ENCODE measurements at places on chromosomes 1 and 21.

- DNase-seq = no peak
Observed at GRCh38 chr1:156826630-156827029, 10.0 kb upstream of the SH2D2A start.

GRCh38 chr21:40640266-40640789 is 206.6 kb downstream of the DSCAM start:
- no peak for DNase-seq

- no peak for DNase-seq
Observed at GRCh38 chr1:1773874-1774273, 4.4 kb downstream of the NADK start.

DNA sequence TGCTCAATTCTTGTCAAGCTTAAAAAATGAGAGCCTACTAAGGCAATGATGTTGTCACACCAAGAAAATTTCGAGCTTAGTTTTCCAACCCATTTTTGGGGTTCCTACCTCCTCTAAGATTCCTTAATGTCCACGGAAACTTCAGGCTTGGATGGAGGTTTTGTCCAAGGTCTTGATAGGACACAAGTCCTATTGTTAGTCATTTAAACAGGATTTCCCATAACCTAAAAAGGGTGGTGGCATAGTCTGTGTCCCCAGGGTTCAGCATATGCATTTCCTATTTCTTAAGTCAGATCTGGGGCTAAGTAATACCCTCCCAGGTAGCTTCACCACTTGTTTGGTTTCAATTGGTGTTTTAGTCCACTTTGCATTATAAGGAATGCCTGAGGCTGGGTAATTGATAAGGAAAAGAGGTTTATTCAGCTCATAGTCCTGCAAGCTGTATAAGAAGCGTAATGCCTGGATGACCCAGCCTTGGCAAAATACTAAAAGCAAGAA is 10.9 kb upstream of the PADI2 start:
- DNase-seq = no peak

DNA sequence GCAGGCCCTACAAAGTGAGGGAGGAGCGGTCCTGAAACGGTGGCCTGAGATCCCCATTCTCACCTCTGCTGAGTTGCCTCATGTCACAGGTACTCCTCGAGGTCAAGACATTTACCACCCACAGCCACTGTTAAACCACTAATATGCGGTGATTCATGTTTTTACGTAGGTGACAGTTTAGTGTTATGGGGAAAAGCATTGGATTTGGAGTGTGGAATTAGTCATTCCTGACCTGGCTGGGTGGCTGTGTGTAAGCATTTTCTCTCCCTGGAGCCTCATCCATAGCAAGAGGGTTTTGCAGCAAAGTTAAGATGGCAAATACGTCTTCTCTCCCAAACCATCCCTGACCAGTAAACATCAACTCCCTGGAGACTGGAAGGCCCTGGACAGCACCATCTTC is 57.8 kb upstream of the KCNJ6 start:
- no peak for DNase-seq

DNA sequence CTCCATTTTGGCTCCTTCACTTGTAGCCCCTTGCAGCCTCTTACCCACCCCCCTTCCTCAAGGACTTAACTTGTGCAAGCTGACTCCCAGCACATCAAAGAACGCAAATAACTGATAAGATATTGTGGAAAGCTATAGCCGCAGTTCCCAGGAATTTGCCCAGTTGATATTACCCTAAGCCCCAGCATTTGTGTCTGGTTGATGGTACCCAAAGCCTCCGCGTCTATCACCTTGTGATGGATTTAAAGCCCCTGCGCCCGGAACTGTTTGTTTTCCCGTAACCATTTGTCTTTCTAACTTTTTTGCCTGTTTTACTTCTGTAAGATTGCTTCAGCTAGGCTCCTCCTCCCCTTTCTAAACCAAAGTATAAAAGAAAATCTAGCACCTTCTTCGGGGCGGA is 5.9 kb downstream of the YARS1 start:
- no peak for DNase-seq

- DNase-seq = peak; percentile 59
Observed at GRCh38 chr1:204714861-204715511, 29.4 kb upstream of the LRRN2 start.

DNA sequence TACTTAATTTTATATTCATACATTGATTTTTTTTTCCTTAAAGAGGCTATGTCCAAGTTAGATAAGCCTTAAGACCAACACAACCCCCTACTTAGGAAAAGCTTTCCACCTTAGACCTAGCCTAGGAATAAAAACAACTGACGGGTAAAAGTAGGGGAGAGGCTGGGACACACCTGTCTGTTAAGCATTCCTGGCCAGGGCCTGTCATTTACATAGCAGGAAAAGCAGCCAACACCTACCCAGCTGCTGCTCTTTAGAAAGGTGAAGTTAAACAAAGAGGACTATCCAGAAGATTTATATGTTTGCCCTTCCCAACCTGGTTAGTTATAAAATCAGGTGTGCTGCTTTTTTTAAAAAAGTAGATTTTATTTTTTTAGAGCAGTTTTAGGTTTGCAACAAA is 29.1 kb upstream of the SAMD13 start:
- DNase-seq = no peak

- DNase-seq = no peak
Observed at GRCh38 chr1:154434346-154435085, 29.4 kb downstream of the IL6R start.

DNA sequence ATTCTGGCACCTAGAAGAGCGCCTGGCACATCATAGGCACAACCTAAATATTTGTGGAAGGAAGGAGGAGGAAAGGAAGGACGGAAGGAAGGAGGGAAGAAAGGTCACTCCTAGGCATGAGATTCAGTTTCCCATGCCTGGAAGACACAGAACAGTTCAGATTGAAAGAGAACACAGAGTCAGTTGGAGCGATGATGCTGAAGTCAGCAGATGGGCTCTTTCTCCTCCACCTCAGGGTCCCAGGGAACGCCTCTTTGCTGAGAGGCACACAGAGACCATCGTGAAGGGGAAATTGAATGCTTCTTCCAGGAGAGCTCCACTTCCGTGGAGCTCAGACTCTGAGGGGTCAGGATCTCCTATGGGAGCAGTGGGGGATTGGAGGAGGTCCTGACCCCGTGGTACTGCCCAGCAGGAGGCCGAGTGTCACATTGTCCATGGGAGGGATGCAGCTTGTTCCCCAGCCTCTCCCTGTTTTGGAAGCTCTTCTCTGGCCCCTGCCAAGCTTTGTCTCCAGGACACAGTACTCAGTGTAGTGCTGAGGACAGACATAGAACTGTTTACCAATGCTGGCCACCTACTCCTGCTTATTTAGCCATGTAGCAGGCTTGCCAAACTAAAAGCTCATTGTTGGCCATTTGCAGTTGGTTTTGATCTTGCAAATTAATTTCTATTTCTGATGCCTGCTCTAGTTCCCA is 2.4 kb downstream of the MYBPHL start:
- no peak for DNase-seq

DNA sequence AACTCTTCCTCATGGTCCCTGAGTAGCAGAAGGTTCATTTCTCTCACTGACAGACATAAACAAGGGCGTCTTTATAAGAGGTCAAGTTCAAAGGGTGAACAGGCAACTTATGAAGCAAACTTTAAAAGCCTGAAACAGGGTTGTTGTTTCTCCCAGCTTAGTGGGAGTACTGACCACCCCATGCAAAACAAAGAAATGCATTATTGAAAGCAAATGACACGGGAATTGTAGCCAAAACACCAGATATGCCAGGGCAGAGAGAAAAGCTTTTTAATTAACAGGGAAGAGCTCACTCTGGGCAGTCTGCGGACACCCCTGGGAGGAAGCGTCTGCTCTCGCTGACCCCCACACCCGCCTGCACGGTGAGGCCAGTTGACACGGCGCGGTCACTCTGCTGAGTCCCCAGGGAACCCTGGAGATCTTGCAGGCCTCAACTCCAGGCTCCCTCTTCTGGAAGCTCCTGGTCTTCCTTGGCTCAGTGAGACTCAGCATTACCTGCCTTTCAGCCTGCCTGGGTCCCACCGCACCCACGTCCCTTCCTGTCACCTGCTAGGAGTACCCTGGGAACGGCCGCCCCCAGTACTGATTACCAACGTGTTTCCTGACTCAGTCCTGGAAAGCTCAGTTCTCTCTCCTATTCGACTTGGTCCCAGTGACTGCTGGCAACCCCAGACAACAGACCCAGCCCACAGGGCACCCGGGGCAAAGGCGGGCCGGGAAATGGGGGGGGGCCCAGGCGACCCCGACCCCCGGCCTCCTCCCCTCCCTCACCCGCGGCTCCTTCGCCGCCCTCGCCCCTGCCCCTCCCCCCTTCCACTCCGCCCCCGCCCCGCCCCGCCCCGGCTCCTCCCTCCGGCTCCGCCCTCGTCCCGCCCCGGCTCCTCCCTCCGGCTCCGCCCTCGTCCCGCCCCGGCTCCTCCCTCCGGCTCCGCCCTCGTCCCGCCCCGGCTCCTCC is 972 bp downstream of the CFAP410 start:
- peak; percentile 60 for DNase-seq

DNA sequence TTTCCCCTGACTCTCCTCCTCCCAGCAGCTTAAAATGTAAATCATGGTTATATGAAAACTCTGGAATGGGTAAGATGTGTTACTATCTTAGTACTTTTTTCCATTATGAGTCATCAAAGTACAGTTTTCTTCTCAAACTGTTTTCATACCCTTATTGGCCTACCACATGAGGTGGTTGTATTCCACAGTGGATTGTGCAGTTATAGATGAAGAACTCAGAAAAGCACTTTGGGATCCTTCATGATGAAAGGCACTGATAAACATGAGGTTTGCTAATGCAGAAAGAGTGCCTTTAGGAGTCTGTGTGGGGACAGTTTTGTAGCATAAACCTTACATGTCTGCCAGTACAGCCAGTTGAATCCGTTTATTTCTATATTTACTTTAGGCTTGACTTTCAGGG is 32.0 kb upstream of the MYOCOS start:
- no peak for DNase-seq

DNA sequence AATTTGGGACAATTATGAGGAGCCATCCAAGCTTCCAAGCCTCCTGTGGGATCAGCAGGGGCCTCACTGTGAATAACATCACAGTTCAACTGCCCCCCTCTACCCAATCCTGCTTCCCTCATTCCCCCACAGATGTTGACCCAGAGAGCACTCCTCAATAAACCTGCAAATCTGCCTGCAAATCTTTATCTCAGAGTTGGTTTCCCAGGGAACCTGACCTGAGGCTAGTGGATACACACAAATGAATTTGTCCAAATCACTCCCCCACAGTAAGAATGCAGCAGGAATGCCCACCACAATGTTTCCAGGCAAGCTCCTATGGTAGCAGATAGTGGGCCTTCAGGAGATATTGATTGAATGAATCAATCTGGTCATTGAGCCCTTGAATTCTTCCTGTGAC is 56.4 kb upstream of the HIVEP3 start:
- DNase-seq = no peak

- no peak for DNase-seq
Observed at GRCh38 chr1:28064064-28064463, 24.3 kb downstream of the EYA3 start.

DNA sequence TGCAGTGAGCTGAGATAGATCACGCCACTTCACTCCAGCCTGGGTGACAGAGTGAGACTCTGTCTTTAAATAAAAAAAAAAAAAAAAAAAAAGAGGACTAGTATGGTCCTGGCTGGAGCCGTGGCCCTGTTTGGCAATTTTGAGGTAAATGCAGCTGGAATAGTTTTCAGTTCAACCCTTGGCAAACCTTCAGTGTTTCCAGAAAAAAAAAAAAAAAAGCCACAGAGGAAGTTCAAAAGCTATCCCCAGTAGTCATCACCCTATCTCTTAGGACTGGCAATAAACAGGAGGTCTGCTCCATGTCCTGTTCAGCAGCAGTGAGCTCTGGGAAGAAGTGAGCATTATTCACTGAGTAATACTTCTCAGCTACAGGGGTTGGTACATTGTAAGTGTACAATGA is 56.8 kb upstream of the ERRFI1 start:
- DNase-seq = no peak

DNA sequence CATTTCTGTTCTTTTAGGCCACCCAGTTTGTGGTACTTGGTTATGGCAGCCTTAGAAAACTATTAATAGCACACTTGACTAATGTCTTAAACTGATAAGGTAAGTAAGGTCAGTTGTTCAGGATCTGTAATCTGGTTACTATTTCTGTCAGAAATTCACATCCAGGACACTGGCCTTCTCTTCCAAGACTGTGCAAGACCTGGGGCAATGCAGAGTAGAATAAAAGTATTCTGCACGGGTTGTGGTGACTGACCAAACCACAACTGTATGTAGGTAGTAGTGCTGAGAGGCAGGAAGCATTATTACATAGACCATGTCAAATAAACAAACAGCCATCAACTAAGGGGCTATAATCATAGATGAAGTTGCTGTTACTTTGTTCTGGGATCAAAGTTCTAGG is 46.7 kb downstream of the WARS2 start:
- DNase-seq = no peak

DNA sequence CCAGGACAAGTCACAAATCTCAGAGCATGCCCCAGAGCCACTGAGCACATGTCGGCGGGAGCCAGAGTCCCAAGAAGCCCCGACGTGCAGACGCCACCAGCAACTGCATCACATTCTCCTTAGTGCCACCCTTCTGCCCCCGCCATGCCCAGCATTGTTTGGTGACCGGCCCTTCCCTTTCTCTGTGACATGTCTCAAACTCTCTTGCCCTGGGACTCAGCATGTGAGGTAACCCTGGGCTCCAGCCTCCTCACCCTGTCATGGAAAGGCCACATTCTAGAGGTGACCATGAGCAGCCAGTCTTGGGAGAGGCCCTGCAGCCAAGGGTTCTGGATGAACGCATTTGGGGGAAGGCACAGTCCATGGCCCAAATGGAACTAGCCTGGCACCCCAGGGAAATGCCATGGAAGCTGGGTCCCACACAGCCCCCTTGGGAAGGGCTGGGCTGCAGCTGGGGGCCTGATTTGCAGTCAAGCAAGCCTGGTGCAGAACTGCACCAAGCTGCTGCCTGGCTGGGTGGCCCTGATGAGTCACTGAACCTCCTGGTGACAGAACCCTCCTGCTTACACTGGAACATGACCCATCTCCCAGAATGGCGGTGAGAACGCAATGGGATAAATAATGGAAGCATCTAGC is 94.4 kb downstream of the ITPKB start:
- no peak for DNase-seq

DNA sequence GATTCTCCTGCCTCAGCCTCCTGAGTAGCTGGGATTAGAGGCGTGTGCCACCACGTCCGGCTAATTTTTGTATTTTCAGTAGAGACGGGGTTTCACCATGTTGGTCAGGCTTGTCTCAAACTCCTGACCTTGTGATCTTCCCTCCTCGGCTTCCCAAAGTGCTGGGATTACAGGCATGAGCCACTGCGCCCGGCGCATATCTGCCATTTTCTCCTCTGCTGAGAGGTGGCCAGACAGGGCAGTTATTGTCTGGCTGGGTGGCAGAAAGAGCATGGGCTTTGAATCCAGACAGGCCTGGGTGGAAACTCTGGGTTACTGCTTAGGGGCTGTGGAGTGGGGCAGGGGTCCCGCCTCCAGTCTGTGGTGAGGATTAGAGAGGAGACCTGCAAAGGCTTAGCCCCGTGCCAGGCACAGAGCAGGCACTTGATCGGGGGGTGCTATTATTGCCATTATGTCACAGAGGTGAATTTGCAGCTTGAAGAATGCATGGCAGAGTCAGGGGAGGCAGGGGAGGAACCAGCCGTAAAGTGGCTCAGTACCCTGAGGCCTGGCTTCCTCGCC is 73.9 kb downstream of the MAN1C1 start:
- DNase-seq = no peak
